ENCODE measurements at places on chromosomes 7 and 10. TPM values are rescaled to one million over a fixed set of nuclear protein-coding genes. Genes with fewer than 3 reads are reported as not detected.

The SPDYE11 gene
- total RNA-seq, result 0.10 TPM

The ZNF804B gene
- total RNA-seq, result 2.0 TPM

The SFXN3 gene
- 27.1 TPM for total RNA-seq

- peaks cover 11% of the 10 kb centered on the region for H3K4me1 ChIP-seq
- H3K36me3 ChIP-seq, result no peaks in the 10 kb centered on the region
- DNase-seq, result no peak
- no peak overlapping the region for H3K27ac ChIP-seq
These were observed 4.4 kb downstream of the HBP1 start for GRCh38 chr7:107173191-107173590.

- peaks cover 2% of the 10 kb centered on the region for H3K4me1 ChIP-seq
- no peaks in the 10 kb centered on the region for H3K36me3 ChIP-seq
- H3K27ac ChIP-seq, result no peak overlapping the region
- H3K27me3 ChIP-seq, result no peaks in the 10 kb centered on the region
- DNase-seq, result no peak
- H3K4me3 ChIP-seq, result no peak overlapping the region
These were observed 57.6 kb downstream of the SGMS1 start for GRCh38 chr10:50566150-50566549.

DNA sequence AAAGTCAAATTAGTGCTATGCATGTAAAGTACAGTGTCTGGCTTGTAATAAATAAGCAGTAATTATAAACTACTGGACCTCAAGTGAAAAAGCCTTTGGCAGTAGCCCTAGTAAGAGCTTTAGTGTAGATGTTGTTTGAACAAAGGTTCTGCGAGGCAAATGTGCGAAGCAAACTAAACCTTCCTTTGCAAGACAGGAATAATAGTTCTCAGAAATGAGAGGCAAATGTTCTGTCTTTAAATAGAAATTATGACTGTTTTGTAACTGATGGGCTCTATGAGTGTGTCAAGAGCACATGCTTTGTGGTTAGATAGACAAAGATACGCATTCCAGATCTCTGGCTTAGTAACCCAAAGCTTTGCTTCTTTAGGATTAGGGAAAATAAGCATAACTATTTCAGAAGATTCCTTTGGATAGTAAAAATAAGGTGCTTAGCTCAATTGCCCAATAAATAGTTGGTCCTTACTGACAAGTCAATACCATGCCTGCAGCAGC is 169.2 kb upstream of the CDC14C start:
- H3K36me3 ChIP-seq, result no peaks in the 10 kb centered on the region
- no peak overlapping the region for H3K4me3 ChIP-seq
- no peaks in the 10 kb centered on the region for H3K4me1 ChIP-seq

DNA sequence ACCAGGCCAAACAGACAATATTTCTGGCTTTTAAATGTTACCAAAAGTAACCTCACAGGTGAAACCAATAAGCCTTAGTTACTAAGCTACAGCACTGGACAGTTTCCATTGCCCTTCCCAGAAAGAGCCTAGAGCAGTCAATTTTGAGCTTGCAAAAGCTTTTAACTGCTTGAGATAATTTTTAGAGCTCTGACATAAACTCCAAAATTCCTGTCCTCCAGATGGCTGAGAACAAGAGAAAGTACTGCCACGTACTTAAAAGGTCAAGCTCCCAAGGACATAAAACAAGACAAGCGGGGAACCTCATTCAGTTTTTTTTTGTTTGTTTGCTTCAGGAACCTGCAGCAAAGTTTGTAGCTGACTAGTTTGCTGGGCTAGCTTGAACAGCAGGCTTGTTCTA is 54.1 kb downstream of the BBS9 start:
- H3K27me3 ChIP-seq, result no peaks in the 10 kb centered on the region
- H3K4me1 ChIP-seq, result no peaks in the 10 kb centered on the region
- no peak overlapping the region for H3K27ac ChIP-seq
- H3K4me3 ChIP-seq, result no peak overlapping the region
- H3K36me3 ChIP-seq, result no peaks in the 10 kb centered on the region
